Fibroblast of lung (primary cell): ENCODE measurements at places on chromosomes 3 and 15. TPM values are rescaled to one million over a fixed set of nuclear protein-coding genes. Genes with fewer than 3 reads are reported as not detected.

- H3K4me1 ChIP-seq: peaks cover 4% of the 10 kb centered on the region
- no peak overlapping the region for H3K4me3 ChIP-seq
- H3K27me3 ChIP-seq: no peaks in the 10 kb centered on the region
- peak; percentile 94 for DNase-seq
- no peaks in the 10 kb centered on the region for H3K36me3 ChIP-seq
Measured at GRCh38 chr15:64430000-64430735, 30.2 kb upstream of the ZNF609 start.

DNA sequence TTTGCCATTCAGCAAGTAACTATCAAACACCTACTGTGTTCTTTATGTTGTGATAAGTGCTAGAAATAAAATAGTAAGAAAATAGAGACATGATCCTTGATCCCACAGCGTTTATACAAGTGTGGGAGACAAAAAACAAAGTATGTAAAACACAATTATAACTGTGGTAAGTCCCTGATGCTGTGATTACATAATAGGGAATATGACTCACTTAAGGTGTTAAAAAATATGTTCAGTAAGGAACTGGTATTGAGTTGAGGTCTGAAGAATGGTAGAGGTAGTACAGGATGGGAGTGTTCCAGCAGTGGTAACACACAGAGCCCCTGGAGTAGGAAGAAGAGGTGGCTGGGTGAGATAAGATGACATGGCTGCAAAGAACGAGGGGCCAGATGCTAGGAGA lies 132.1 kb upstream of the TMC3 start:
- no peak overlapping the region for H3K4me3 ChIP-seq
- DNase-seq: no peak
- H3K4me1 ChIP-seq: peaks cover 4% of the 10 kb centered on the region
- H3K36me3 ChIP-seq: no peaks in the 10 kb centered on the region

- H3K27me3 ChIP-seq: no peaks in the 10 kb centered on the region
- no peak overlapping the region for H3K27ac ChIP-seq
- DNase-seq: peak; percentile 39
- H3K4me1 ChIP-seq: no peaks in the 10 kb centered on the region
- no peaks in the 10 kb centered on the region for H3K36me3 ChIP-seq
Measured at GRCh38 chr15:61946778-61947177, 113.5 kb downstream of the VPS13C start.

DNA sequence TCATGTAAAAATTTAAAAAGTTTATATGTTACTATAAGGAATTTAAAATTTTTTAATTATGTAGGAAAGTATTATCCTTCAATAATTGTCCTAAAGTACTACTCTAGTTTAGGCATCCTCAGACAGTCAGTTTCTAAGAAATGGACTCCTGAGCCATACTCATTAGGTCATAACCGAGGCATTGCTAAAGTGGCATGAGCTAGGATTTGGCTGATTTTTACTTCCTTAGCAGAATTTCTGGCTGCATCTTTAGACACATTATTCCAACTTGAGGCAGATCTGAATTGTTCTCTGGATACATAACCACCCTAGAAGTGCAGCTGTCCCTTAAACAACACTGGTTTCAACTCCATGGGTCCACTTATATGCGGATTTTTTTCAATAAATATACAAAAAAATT lies 38.3 kb downstream of the IFT57 start:
- no peak overlapping the region for H3K4me3 ChIP-seq
- no peak overlapping the region for H3K27ac ChIP-seq
- no peaks in the 10 kb centered on the region for H3K27me3 ChIP-seq
- no peaks in the 10 kb centered on the region for H3K36me3 ChIP-seq
- no peak for DNase-seq

- H3K27ac ChIP-seq: no peak overlapping the region
- H3K27me3 ChIP-seq: no peaks in the 10 kb centered on the region
- no peaks in the 10 kb centered on the region for H3K36me3 ChIP-seq
Measured at GRCh38 chr3:155362808-155363689, 69.6 kb upstream of the STRIT1 start.

Gene MYZAP
- polyA plus RNA-seq: 0.08 TPM in 1 of 2 replicates, not detected in the other

Gene GOLGA6L9
- 0.81 and 0.89 TPM in 2 replicates for polyA plus RNA-seq
